Urothelium cell line (cell line): ENCODE measurements at places on chromosomes 3 and 15.

DNA sequence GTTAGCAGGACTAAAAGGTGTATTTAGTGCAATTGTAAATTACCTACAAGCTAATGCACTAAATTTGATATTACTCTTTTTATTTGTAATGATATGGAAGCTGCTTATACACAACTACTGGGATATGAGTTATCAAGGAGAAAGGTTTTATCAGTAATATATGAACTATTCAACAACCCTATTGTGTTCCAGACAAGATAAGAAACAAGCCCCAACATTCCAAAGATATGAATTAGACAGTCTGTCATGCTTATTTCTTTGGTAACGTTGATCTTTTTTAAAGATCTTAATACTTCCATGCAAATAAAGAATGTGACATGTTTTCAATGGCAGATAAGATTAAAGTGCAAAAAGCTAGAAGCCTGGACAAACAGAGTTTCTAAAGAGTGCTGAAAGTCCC is 314.0 kb upstream of the THBS1 start:
- no peak for DNase-seq

- no peak for DNase-seq
Measured at GRCh38 chr3:88671573-88671972, 435.8 kb upstream of the EPHA3 start.

DNA sequence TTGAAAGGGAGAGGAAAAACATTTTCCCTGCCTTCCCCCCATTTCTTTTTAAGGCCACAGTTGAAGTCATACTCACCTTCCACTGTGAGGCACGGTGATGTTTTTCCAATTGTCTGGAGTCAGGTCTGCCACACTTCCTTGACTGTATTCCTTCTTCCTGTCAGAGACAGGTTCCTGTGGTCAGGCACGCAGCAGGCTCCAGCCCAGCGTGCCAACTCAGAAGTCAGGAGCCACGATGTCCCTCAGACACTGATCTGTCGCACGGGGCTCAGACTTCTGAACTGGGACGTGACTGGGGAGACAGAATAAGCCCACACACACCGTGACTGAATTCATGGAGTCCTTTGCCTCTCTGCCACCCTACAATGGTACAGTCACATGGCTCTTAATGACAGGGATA is 41.2 kb upstream of the ADAMTS9 start:
- DNase-seq: no peak

GRCh38 chr3:10351013-10351735 is 30.3 kb upstream of the SEC13 start:
- no peak for DNase-seq

DNA sequence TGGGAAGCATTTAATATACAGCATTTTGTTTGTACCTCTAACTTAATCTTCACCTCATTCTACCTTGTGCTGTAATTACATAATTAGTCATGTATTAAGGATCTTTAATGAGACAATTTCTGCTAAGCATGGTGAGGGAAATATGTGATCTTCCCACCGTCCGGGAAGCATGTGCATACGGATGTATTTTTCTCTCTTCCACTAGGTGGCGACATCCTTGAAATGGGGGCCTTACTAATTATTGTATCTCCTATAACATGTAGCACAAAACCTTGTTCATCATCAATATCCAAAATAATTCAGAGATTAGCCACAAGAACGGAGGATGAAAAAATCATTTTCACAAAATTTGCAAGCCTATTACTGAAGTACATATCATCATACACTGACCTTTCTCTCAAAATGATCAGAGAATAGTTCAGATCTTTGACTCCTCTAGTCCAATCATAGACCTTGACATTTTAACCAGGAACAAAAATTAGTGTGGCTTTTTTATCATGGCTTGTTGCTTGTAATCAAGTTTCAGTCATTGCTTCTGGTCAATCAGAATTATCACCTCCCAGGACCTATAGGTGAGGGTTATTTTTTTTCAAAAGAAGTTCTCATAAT is 148.9 kb upstream of the GBE1 start:
- peak; percentile 28 for DNase-seq

- no peak for DNase-seq
Measured at GRCh38 chr15:61644550-61644949, 415.4 kb upstream of the RORA start.

GRCh38 chr3:4751502-4752101 is 227.6 kb upstream of the BHLHE40 start:
- peak; percentile 54 for DNase-seq

DNA sequence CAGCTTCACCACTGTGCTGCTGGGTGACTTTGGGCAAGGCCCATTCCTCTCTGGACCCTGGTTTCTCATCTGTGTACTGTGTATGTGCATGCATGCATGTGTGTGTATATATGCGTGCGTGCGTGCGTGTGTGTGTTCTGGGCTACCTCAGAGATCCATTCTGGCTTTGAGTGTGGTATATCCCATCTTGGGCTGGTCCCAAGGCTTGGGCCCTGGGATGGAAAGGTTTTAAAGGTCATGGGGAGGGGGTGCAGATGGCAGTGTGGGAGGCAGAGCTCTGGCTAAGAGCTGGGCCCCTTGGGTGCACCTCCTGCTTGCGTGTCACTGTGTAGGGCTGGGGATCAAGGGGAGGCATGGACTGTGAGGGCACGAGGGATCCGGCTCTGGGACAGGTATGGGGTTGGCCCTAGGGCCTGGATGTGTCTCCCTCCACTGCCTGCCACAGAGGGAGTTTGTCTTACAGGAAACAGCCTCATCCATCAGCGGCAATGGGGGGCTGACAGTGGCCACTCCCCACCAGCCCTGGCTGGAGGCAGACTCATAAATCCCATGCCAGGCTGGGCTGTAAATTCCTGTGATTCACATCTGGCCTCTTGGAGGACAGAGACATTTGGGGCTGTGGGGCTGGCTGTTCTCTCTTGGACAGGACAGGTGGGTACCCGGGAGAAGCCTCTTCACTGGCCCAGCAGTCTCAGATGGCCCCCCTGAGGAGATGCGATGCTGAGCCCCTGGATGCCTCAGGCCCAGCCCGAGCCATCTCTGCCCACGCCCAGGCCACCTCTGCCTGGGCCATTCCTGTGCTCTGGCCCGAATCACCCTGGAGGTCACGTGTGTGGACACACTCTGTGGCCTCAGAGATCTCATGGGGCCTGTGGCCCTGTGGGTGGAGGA is 21.4 kb upstream of the CSPG4 start:
- no peak for DNase-seq

GRCh38 chr3:28019740-28020139 is 221.7 kb upstream of the CMC1 start:
- no peak for DNase-seq

DNA sequence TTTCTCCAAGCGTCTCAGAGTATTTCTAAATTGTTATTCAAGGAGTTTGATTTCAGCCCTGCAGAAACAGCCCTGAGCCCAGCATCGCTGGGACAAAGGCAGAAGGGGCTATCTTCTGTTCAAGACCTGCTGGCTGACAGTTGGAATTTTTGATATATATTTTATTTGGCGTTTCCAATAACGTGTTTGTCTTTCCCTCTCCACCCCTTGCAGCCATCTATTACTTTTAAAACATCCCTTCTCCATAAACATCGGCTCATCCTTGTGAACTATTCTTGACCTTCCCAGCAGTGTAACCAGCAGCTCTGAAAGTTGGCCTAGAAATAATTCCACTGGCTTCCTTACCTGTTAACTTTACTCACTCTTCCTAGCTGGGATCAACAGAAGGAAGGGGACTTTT is 5.5 kb upstream of the MEIS2 start:
- no peak for DNase-seq

DNA sequence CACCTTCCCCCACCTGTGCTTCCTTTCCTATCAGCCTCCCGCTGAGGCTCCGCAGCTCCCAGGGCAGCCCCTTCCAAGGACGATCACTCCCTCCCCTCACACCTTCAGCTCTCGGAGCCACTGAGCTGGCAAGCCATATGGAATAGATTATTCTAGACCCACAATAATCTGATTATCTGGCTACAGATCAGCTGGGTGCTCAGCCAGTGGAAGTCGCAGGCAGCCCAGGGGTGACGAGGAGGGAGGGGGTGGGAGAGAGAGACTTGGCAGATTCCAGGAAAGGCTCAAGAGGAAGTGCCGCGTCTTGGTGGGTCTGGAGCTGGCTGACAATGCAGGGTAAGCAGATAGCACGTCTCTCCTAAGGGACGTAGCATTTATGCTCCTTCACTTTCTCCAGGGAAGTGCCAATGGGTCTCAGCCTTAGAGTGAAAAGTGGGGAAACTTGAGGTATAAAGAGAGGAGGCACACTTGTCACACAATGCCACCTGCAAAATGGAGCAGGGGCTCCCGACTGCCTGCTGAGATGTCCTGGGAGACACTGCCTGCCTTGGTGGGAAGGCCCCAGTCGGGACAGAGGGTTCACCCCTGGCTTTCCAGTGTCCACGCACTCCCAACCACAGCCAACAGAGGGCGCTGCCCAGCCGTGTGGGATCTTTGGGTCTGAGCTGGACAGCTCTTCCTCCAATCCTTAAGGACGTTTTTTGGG is 9.4 kb upstream of the MESP1 start:
- DNase-seq: peak; percentile 89

GRCh38 chr15:49441816-49442215 is 18.8 kb downstream of the FGF7 start:
- no peak for DNase-seq

- no peak for DNase-seq
Measured at GRCh38 chr3:149593418-149594160, 64.2 kb downstream of the WWTR1 start.

DNA sequence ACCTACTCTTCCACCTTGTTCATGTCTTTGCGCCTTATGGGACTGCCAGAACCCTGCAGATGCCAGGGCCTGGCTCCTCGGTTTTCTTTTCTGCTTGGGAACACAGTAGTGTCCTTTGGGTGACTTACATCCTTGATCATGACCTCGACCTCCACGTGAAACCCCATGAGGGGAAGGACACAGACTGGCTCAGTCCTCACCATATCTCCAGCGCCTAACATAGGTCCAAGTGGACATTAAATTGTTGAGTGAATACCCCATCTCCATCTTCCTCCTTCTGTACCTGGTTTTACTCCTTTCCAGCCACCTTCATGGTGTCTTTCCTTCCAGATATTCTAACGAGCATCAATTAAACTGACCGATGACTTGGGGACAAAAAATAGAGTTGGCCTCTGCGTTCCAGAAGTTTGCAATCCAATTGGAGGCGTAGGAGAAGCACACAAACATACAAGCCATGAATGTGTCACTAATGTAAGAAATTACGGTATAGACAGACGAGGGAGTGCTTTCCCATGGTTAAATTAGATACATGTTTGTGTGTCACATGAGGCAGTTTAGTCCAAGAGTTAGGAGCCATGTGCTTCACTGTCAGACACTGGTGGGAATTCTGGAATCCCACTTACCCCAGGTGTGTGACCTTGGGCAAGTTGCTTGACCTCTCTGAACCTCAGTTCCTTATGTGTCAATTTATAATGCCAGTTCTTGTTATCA is 907 bp upstream of the HERC1 start:
- no peak for DNase-seq

- DNase-seq: no peak
Measured at GRCh38 chr15:42667855-42668254, 69.1 kb downstream of the CDAN1 start.

DNA sequence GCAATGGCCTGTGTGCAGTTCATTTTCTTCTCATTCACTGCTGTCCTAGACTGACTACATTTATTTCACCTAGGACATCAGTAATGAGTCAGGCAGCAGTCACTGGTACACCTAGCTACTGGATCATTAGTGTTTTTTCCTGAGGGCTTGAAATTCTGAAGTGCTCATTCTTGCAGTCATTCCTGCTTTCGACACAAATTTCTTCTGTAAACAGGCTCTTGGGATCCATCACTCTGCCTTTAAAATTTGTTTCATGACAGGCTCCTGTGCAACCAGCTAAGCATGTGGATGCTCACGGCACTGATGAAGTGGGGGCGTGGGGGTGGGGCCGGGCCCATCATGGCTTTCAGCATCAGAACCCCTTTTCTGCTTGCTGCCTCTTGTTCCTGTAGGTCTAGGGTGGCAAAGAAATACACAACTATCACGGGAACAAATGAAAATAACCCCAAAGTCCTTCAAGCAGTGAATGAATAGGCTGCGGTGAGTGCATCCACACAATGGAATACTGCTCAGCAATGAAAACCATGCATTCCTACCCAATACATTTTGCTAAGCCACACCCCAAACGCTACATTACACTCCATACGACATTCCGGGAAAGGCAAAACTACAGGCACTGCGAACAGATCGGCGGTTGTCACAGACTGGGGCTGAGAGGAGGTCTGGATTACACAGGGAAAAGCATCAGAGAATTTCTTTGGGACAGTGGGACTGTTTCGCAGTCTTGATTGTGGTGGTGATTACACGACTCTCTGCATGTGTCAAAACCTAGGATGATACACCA is 9.3 kb upstream of the MELTF start:
- DNase-seq: no peak

DNA sequence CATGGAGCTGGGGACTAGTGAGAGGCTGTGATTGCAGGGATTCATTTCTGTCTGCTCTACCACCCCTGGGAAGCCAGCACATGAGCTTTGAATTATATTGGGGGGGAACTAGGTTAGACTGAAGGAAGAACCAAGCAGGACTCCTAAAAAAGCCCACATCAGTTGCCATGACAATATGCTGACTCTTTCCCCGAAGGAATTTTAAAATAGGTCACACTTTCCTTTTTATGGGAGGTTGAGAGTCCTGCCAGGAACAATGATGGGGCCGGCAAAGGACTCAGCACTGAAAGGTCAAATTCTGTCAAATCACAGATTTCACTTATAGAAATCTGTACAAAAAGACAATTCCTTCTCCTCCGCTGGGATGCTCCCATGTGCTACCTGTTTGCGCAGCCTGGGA is 130.8 kb downstream of the ZNF621 start:
- DNase-seq: no peak

- no peak for DNase-seq
Measured at GRCh38 chr3:186368717-186369116, 6.7 kb upstream of the DGKG start.

DNA sequence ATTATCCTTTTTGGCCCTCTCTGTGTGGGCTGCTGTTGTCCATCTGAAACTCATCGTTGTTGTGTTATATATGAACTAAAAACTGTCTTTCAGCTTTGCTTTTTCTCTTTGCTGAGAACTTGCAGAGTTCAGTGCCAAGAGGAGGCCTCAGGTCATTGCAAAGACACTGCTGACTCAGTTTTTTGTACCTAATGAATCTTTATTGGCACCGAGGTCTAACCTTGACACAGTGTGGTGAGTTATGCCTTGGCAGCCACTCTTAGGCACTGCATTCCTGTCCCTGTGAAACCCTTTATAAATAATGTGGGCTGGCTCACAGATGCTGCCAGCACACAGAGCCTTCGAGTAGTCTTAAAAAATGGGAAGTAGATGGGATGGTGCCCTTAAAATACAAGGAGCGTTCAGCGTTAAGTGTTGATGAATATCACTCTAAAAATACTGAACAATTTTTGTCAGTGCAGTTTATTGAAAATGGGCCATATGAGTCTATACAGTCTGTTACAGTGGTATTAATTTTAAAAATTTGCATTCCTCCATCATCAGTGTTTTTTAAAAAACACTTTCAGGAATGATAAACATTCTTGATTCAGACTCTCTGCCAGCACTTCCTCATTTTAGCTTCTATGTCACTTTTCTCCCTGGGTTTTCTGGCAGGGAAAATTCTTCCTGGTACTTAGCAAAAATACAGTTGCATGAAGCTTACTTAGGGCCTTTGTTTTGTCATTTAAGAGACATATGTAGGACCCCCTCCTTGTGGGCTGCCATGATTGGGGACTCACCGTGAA is 234.1 kb downstream of the CACNA2D3 start:
- peak; percentile 18 for DNase-seq
